ENCODE measurements at places on chromosomes 12 and 14.

DNA sequence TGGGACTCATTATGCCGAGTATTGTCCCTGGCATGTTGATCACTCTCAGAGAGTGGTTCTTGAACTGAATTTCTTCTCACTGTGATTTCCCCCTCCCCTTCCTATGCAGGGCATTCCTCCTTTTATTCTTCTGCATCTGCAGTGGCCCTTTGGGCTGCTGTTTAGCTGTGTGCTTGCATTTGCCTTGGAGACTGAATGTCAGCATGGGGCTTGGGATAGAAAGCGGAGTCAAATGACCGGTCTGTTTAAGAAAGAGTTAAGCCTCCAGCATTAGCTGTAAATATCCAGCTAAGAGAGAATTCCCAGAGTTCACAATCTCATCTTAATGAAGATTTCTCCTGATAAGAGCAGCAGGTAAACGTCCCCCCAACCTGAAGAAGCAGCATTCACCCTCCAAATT is 65.6 kb upstream of the RMST start:
- DNase-seq = no peak

- DNase-seq = peak; percentile 42
Observed at GRCh38 chr14:100317912-100318808, 5.0 kb upstream of the SLC25A47 start.

GRCh38 chr12:42763682-42764081 is 174.1 kb upstream of the PRICKLE1 start:
- no peak for DNase-seq

DNA sequence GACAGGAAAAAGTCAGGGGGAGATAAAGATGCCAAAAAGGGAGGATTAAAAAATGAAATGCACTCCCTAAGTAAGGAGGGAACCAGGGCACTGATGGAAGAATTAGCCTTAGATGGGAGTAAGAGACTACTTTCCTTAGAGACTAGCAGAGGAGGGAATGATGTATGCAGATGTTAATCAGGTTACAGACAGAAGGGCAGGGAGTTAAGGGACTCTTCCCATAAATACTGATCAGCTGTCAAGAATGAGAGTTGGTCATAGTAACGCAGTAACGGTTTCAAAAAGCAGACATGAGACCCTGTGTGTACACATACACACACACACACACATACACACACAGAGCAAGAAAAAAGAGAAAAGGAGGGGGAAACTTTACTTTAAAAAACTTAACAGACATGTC is 93.4 kb downstream of the PHLDA1 start:
- DNase-seq = no peak

- DNase-seq = no peak
Observed at GRCh38 chr14:69500736-69501135, 16.2 kb downstream of the PLEKHD1 start.

- no peak for DNase-seq
Observed at GRCh38 chr12:88371416-88372183, 208.7 kb downstream of the KITLG start.

- DNase-seq = no peak
Observed at GRCh38 chr14:81960781-81961180, 427.1 kb upstream of the SEL1L start.

DNA sequence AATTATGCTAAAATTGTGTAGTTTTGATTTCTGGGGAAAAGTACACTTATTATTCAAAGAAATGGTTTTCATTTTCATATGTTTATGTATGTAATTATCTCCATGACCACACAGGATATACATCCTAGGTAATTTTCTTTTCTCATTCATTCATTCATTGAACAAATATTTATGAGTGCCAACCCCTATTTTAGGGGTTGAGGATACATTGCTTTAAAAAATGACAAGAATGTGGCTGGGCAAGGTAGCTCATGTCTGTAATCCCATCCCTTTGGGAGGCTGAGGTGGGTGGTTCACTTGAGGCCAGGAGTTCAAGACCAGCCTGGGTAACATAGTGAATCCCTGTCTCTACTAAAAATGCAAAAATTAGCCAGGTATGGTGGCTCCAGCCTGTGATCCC is 40.9 kb downstream of the SGPP1 start:
- DNase-seq = no peak

DNA sequence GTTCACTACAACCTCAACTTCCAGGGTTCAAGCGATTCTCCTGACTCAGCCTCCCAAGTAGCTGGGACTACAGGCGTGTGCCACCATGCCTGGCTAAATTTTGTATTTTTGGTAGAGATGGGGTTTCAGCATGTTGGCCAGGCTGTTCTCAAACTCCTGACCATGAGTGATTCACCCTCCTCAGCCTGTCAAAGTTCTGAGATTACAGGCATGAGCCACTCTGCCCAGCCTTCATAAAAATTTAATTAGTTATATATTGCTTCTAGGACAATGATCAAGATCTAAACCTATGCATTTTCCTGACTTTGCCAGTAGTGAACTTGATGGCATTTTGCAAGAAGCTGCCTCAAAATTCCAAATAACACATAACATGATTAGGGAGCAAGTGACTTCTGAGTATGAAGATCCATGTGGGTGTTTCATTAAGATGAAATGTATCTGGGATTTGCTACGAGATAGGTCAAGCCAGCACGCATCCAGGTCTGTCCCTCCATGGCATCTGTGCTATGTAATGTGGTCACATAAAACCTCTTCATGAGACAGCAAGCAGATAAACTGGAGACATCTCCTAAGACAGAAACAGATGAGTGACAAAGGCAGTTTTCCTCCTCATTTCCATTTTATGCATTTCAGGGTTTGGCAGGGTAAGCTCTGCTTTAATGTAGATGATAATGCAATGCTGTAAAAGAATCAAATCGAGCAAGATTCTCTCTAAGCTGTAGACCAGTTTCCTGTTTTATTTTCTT is 319.4 kb upstream of the ATP2B1 start:
- DNase-seq = no peak

All from activated CD4-positive, CD25-positive, alpha-beta regulatory T cell (primary cell).